ENCODE measurements at places on chromosomes 13 and 19. TPM values are rescaled to one million over a fixed set of nuclear protein-coding genes. Genes with fewer than 3 reads are reported as not detected.
A peak's percentile ranks its signal among the peaks of the same experiment; 100 is the strongest.

DNA sequence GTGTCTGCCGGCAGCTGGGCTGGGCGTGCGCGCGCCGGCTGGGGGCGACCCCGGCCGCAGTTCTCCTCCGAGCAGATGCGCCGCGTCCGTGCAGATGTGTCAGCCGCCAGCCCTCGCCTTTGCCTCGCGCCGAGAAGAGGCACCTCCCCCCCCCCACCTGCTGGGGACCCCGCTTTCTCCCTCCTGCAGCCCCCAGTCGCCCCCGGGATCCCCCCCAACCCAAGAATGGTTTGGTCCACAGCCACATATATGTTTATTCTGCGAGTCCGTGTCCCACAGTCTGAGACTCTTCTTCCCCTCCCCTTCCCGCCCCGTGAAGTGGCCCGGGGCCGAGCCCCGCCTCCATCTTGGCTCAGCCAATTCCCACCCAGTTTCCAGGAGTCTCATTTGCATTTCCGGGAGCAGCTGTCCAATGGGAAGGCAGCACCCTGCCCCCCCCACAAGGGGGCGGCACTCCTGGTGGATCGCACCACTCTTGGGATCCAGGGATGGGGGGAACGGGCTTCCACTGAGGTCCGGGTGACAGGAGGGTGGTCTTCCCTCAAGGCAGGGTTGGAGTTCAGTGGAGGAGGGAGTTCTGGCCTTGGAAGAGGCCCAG lies 8.6 kb downstream of the ISOC2 start:
- peak; percentile 22 for DNase-seq

- no peak for DNase-seq
Observed at GRCh38 chr13:97766749-97767148, 186.7 kb upstream of the IPO5 start.

- DNase-seq = no peak
Observed at GRCh38 chr19:39082745-39083598, 1.2 kb upstream of the ACP7 start.

DNA sequence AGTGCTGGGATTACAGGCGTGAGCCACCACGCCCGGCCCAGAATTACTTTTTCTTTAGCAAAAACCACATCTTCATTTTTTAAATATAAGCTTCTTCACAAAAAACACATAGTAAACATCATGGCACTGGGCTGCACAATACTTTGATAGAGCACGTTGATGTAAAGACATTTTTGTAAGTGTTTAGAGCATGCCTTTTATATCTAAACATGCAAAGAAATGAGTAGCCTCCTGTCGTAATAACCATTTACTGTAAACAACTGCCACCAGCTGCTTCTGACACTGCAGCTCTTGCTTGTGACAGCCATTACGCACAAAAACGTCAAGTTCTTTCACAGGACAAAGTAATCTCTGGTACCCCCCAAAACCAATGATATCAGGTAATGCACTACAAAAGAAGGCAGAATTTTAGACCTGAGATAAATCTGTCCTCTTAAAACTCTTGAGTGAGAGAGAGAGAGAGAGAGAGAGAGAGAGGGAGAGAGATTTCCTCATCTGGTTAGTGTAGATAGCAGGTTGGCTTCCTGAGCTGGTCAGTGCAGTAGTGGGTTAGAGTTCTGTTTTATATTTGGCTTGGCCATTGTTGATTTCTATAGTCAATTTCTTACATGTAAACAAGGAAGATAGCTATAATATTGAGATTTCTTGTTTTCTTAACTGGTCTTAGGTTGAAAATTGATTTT lies 6.7 kb upstream of the ZNF548 start:
- no peak for DNase-seq

- no peak for DNase-seq
Observed at GRCh38 chr13:91351980-91352379, 4.5 kb downstream of the MIR17HG start.

- DNase-seq = no peak
Observed at GRCh38 chr13:54175466-54175865, 1146.9 kb downstream of the OLFM4 start.

DNA sequence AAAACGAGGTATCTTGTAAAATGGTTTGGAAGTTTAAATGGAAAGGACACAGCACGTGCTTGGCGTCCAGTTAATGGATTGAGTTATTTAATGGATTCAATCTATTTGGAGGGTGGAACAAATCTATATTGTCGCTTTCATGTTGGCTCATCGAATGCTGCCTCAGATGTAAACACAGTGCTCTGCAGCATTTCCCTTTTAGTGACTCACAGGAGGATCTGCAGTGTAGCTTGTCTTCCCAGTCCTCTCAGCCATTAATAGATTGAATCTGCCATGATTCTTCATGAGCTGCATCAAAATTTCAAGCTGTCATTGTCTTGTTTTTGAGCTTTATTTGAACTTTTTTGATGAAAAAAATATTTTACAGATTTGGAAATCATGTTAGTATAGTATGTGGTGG lies 44.7 kb downstream of the DHRS12 start:
- no peak for DNase-seq

CGB2 gene
- total RNA-seq = not detected

B3GNT3 gene
- total RNA-seq = not detected

HCN2 gene
- 1.1 TPM for total RNA-seq

ABHD13 gene
- total RNA-seq = 8.5 TPM
